ENCODE measurements at places on chromosomes 2 and 18.

DNA sequence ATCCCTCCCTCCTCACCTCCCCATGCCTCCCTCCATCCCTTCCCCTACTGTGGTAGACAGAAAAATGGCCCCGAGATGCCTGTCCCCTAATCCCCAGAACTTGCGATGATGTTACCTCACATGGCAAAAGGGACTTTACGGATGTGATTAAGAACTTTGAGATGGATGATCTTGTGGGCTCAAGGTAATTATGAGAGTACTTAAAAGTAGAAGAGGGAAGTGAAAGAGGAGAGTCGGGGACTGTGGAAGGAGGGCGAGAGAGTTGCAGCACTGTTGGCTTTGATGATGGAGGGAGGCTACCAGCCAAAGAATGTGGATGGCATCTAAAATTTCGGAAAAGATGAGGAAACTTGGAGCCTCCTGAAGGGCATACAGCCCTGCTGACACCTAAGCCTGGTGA is 66.5 kb downstream of the AGAP1 start:
- no peak for DNase-seq

GRCh38 chr2:10229462-10230099 is 73.1 kb upstream of the HPCAL1 start:
- DNase-seq, result no peak

- no peak for DNase-seq
These were observed 33.1 kb downstream of the SLC8A1 start for GRCh38 chr2:40418614-40419363.

DNA sequence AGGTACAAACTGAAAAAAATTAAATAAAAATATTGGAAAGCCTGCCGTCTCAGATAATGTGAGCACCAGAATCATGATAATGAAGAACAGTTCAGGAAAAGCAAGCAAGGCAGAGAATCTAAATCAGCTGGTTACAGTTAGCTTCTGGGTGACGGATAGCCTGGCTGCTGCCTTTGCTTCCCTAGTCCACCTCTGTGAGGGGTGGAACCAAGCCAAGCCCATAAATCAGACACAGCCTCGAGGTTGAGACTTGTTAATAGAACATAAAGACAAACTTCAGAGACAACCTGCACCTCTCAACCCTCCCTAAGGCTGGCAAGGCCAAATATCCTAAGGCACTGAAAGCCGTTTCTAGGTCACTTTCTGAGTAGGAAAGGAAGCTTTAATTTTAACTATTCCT is 334.7 kb upstream of the SLC39A10 start:
- no peak for DNase-seq

- DNase-seq, result no peak
These were observed 371.9 kb upstream of the TNP1 start for GRCh38 chr2:217231724-217232123.

GRCh38 chr2:57569396-57569795 is 477.2 kb upstream of the VRK2 start:
- no peak for DNase-seq

GRCh38 chr18:39489431-39489830 is 1923.8 kb upstream of the CELF4 start:
- DNase-seq, result no peak

DNA sequence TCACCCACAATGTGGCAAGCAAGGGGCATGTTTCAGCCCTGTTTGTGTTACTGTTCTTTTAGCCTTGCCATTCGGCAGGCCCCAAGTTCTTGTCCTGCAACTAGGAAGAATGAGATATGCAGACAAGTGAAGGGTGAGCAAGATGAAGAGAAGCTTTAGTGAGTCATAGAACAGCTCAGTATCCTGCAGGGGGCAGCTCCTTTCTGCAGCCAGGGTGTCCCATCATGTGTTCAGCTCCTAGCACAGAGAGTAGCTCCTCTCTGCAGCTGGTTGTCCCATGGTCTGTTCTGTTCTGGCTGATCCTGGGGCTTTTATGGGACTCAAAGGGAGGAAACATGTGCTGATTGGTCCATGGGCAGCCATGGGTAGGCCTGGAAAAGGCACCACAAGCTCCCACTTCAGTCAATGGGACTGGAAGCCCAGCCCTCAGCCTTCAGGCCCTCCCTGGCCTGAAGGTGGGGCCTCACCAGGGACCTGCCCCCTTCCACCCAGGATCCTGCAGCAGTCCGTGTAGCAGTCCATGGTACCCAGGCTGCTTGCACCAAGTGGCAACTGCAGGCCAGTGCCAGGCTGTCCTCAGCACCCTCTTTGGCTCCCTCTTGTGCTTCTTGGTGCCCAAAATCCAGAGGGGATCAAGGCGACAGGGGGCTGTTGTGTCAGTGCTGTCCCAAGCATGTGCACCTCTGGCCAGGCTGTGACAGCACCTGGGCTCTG is 326.4 kb downstream of the NR4A2 start:
- DNase-seq, result no peak

DNA sequence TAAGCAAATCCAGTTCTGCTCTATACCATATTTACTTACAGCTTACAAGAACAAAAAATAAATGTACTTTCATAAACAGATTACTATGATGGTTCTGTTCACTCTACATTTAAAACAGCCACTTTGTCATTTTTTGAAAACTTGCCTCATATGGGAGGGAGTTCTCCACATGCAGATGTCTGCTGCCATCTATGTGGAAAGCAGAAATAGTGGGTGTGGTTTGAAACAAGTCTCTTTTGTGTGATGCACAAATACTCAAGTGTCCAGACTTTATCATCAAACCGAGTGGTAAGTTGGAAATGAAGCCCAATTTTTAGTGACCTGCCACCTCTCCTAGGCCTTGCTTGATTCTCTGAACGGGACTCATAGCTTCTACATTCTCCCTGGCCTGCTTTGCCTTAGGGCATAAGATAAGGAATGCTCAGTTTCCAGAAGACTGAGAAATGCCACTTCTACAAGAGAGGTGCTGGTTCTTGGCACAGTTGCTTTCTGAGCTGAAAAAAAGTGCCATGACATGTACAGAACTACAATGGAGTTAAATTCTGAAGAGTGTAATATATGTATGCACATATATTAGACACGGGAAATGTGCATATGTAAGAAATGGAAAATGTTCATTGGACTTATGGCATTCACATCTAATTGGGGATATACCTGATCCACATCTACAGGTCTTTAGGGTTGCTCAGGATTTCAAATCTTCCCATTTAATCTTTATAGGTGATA is 221.0 kb downstream of the SLC8A1 start:
- no peak for DNase-seq

DNA sequence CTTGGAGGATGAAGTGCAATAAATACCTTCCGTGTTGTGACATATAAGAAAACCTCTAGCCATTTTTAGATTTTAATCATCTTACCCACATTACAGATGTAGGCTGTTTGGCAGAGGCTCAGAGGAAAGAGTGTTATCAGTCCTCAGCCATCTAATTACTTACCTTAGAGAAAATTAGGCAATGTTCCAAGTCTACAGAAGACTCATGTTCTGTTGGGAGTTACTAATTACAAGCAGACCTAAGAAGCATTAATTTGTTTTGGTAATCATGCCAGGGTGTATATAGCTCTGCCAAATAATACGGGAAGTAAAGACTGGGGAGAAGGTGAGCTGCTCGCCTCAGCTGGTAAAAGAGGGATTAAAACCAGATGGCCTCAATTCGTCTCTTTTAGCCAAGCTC is 125.8 kb upstream of the PGAP1 start:
- no peak for DNase-seq

GRCh38 chr18:58958628-58959027 is 94.0 kb downstream of the ZNF532 start:
- DNase-seq, result no peak

DNA sequence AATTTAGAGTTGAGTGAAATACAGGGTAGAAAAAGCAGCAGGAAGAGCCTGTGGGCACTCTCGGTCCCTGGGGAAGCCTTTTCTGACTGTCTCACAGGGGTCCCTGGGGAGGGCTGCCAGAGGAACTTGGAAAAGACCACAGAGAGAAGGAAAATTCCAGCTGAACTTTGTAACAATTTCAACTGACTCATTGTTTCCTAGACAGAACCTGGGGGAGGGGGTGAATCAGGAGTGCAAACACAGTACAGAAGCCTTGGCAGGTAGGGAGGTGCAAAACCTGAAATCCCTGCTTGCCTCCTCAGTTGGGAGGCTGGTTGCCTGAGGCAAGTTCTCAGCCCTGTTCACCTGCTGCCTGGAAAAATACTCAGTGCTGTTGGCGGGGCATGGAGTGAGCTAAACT is 106.8 kb downstream of the GRB14 start:
- no peak for DNase-seq

DNA sequence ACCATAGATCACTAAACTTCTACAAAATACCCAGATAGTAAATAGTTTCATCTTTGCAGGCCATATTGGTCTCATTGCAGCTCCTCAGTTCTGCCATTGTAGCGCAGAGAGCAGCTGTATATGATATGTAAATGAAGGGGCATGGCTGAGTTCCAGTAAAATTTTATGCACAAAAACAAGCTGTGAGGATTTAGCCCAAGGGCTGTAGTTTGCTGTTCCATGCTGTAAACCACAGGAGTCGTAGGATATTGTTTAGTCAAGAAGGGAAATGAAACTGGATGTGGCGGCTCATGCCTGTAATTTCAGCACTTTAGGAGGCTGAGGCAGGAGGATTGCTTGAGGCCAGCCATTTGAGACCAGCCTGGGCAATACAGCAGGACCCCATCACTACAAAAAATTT is 83.0 kb downstream of the MGAT5 start:
- DNase-seq, result no peak

GRCh38 chr2:58916063-58916462 is 674.9 kb upstream of the FANCL start:
- no peak for DNase-seq

DNA sequence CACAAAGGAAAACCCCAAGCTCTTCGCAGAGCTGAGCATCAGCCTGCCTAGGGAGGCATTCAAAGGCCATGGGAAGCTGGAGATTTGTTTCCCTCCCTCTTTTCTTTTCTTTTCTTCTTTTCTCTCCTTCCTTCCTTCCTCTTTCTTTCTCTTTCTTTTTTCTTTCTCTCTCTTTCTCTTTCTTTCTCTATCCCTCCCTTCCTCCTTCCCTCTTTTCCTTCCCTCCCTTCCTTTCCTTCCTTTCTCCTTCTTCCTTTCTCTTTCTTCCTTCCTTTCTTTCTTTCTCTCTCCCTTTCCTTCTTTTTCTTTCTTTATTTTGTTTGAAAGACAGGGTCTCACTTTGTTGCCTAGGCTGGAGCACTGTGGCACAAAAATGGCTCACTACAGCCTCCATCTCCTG is 168.4 kb upstream of the ARL4C start:
- DNase-seq, result no peak

DNA sequence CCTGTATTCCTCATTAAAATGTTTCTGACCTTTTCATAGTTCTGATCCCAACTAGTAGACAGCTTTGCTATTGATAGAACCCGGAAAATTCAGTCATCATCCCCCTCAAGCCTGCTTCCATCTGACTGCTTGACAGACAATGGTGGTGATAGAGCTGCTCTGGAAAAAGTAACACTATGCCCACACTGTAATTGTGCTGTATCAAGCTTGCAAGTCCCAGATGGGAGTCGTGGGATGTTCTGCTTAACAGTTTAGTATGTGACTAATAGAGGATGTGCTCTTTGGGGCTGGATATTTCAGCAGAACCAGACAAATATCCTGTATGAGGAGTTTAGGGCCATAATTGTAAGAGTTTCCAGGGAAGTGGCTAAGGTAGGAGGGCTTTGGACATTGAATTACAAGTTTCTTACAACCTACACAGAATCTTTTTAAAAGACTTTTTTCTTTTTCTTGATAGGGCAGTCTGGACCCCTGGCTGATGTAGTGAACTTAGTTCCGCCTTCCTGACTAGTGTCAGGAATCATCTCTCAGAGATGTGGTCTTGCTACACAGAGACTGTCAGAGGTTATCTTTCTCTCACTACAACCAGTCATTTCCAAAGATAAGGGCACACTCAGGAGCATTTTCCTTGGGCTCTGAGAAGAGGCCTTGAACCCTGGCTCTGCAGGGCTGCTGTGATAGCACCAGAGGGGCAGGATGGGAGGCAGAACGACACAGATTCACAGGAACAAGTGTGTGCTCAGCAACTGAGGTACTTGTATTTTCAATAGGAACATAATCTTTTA is 158.0 kb upstream of the RBMS1 start:
- DNase-seq, result no peak

GRCh38 chr2:126344493-126344892 is 311.5 kb upstream of the GYPC start:
- DNase-seq, result no peak

DNA sequence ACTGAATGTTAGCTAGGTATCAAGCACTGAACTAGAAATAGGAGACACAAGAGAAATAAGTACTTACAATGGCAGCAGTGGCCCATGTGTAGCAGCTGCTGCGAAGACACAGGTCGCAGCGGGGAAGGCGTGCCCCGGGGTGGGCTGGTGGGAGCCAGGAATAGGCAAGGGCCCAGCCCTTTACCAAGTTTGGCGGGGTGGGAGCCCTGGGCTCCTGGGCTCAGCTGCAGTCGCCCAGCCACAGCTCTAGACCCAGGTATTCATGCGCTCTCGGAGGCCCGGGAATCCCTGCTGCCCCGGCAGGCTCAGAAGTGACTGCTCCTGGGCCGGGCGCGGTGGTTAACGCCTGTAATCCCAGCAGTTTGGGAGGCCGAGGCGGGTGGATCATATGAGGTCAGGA is 1287.3 kb downstream of the CNTNAP5 start:
- DNase-seq, result no peak

DNA sequence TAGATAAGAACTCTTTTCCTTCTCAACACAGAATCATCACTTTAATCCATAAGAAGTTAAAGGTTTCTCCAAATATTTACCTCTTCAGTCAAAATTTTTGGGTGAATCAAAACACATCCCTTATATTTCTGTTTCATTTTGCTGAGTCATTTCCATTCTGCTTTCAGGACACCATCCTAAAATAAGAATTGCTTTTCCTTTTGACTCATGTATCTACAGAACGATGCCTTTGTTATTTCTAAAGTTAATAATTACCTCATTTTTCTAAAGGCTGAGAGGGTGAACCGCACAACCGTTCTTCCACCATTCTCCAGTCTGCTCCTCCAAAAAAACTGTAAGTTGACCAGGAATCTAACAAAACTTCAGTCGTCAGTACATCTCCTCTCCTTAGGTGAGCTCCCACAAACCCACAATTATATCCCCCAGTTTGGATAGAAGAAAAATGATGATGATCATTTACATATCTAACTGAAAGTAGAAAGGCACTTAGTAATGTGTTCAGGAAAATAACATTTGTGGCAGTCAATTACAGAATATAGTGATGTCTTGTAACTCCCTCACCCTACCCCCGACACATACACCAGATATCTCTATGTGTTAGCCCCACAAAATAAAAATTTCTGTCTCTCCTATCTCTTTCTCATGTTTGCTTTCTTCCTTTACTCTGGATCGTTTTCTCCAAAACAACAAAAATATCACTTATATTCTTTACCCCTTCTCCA is 162.5 kb downstream of the RAD51AP2 start:
- DNase-seq, result no peak

GRCh38 chr2:22826703-22827102 is 558.3 kb upstream of the KLHL29 start:
- no peak for DNase-seq

DNA sequence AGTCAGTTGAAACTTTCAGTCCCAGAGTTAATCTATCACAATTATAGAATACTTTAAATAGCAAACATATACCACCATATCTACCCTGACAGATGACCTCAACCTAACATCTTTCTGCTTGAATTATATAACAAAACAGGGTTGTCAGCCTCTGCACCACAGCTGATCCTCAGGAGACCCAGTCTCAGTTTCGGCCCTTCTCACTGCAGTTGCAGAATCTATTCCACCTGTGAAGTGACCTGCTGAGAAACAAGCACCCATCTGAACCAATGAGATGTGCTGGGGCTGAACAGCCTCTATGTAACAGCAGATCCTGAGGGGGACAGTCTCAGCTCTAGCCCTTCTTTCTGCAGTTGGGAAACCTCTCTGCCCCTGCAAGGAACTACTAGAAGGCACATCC is 567.6 kb downstream of the KCNJ3 start:
- DNase-seq, result no peak

GRCh38 chr2:60546756-60547420 is 6.6 kb downstream of the BCL11A start:
- no peak for DNase-seq

Measured in T-helper 9 cell (primary cell).